ENCODE measurements at places on chromosomes 12 and 14.

DNA sequence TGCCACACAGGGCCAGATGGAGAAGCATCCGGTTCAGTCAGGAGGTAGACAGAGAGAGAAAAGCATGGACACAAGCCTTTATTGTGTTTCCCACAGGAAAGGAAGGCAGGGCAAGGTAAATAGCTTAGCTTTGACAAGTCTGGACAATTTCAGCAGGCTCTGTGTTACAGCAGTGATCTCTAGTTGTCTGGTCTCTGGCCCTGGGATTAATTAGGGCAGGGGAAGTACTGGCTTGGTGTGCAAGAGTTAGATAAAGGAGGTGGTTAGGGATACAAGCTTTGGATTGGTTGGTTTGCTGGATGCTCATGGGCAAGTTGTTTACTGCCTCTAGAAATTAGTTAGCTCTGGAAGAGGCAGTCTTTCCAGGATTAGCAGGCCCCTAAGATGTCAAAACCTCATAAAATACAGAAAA is 15.1 kb upstream of the NGDN start:
- DNase-seq, result no peak

DNA sequence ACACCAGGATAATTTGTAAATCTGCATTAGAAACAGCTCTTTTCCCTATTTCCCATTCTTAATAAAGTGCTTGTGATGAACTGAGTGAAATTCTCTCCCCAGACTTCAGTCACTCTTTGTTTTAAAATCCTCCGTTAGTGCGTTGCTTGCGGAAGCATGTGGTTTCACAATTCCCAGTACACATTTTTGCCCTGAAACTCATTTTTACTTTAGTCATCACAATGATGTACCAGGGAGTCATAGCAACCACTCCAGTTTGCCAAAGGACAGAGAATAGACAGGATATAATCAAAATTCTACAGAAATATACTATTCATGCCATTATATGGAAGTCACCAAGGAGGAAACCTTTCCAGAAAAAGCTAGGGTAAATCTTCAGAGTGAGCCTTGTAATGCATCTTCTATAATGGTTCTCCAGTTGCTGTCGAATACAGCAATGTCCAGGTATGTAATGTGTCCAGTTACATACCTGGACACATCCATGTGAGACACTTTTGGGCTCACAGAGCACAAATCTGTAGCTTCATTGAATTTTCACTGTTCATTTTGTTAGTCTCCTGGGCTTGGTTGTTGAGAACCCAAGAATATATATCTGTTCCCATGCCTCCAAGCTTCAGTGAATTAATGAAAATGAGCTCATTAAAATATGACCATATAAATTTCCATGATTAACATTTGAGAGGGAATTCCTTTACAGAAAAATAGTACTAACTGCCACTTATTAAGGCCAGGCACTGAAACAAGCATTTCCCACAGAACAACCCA is 57.8 kb downstream of the GPR135 start:
- no peak for DNase-seq

GRCh38 chr12:27207615-27208413 is 36.3 kb upstream of the STK38L start:
- DNase-seq, result peak; percentile 71

DNA sequence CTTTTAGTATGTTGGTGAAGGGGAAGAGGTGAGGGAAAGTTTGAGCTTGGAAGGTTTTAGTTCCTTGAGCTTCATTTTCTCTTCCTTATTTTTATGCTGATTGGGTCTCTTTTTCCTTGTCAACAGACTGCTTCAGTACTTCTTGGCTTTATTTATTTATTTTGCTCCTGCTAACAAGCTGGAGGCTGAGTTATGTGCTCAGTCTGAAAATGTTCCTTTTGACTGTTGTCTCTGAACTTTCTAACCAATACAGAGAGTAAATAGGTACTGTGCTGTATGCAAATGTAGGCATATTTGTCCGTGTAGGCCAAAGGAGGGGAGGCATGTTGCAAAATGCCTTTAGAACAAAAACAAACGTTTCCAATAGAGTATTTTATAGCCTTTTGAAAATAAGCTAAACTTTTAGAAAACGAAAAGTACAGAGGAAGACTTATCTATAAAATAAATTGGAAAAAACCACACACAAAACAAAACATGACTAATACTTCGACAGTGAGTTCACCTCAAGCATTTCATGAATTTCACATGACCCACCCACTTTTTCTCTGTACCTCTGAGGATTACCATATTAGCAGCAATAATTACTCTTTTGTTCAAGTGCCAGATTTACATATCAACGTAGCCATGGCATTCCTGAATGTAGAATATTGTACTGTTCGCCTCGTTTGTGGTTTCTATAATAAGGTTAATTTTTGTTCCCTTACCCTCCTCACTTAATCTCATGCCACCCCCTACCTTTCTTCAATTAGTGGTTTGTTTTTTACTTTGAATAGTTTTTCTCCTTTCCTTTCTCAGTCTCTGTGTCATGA is 4.7 kb upstream of the CREBL2 start:
- no peak for DNase-seq

DNA sequence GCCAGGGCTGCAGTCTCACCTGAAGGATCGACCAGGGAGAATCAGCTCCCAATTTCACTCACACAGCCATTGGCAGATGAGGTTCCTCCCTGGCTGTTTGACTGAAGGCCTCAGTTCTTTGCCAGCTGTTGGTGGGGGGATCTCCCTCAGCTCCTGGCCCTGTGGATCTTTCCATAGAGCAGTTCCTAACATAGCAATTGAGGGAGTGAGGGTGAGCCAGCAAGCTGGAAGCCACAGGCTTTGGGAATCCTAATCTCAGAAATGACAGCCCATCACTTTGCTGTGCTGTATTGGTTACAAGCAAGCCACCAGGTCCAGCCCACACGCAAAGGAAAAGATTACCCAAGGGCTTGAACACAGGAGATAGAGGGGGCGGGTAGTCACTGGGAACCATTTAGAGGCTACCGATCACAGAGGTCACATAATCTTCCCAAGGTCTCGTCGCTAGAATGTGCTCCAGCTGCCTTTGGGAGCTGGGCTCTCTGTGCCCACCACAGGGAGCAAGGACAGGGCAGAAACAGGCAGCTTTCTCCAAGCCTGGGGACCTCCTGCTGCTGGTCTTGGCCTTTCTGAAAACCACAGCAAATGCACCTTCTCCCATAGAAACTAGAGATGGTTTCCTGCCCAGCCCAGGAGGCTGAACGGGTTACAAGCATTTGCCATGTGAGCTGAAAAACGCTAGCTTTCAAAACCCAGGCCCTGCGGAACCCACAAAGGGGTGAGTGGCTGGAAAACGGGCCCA is 4.6 kb upstream of the OTUB2 start:
- DNase-seq, result peak; percentile 62

- DNase-seq, result no peak
These were observed 1.1 kb downstream of the BCAT1 start for GRCh38 chr12:24947541-24948419.

DNA sequence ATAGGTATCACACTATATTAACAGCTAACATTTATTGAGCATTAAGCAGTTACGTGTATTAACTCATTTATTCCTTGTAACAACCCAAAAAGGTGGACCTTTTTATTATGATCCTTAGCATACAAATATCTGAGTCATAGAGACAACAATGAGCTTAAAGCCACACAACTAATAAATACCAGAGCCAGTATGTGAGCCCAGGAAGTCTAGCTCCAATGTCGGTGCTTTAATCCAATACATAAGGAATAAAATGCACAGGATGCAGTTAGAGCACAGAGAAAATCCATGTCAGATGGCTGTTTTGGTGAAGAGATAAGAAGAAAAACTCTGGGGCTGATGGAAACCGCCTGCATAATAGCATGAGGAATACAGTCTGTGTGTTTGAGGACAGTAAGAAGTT is 888.6 kb downstream of the TMTC2 start:
- no peak for DNase-seq

GRCh38 chr14:74924061-74924460 is 1.0 kb upstream of the RPS6KL1 start:
- DNase-seq, result no peak

DNA sequence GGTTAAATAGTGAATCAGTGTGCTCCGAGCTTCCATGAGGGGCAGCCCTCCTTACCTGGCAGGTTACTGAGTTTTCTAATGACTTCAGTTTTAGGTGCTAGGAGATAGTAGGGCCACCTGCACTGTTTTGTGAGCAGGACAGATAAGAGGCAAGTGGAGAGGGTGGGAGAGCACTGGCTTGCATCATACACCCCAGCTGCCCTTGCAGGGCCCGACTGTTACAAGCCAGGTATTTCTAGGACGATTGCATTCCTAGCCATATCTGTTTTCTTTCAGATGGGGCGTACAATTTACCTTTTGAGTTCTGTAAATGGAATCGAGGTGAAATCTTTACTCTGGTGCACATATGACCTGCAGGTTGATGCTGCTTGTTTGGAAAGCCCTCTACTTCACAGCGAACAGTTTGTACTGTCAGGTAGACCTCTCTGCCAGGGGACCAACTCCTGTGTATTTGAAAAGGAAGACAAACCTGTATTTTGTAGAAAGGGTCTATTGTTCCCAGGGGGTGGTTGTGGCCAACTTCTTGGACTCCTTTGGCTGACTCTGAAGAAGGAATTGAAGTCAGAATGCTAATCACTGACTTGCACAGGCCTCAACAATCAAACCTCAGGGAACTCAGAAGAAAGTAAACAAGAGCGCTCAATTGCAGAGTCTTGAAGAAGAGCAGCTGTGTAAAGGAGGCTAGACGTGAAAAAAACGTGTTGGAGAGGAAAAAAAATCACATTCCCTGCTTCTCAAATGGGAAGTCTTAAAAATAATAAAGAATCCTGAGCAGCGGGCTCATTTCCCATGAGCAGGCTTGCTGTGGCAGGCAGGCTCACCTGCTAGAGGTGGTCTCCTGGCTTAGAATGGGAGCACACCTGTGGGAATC is 57.3 kb downstream of the ETV6 start:
- DNase-seq, result no peak

- no peak for DNase-seq
These were observed 16.9 kb downstream of the ASPG start for GRCh38 chr14:104102282-104102914.

All from activated CD4-positive, alpha-beta memory T cell treated with anti-CD3 and anti-CD28 coated beads for 36 hours (primary cell).